GM13976 (cell line): ENCODE measurements at places on chromosomes 2 and 18.

DNA sequence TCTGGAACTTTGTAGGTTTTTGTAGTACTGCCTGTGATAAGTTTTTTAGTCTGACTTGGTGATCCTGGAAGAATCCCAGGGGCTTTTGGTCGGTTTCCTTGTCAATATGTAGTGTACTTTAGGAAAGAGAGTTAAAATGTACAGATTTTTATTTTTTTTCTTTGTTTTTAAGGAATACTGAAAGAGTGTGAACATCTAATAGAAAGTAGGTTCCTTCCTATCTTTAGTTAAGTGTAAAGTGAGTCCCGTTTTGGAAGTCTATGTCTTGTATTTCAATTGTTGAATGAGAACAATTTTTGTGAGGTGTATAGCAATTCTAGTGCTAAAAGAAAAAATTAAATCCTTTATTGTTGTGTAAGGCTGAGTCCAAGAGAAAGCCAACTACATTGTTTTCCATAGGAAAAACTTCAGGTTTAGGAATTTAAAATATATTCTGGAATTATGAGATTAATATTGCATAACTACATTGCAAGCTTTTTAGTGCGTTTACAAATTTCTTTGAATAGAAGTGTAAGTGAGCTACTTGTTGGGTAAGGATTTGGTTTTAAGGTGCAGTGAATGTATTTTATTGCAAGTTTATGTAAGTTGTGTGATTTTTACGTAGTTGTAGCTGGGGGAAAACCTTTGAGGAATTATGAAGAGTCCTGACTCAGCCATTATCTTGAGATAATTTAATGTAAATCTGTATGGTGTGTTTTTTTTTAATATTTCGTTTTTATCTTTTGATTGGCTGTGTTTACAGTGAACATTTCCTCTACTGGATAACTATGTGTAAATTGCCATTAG, 1.7 kb downstream of the VAPA start:
- DNase-seq, result no peak

- DNase-seq, result peak; percentile 74
Measured at GRCh38 chr2:131156452-131157149, 51.5 kb downstream of the PLEKHB2 start.

DNA sequence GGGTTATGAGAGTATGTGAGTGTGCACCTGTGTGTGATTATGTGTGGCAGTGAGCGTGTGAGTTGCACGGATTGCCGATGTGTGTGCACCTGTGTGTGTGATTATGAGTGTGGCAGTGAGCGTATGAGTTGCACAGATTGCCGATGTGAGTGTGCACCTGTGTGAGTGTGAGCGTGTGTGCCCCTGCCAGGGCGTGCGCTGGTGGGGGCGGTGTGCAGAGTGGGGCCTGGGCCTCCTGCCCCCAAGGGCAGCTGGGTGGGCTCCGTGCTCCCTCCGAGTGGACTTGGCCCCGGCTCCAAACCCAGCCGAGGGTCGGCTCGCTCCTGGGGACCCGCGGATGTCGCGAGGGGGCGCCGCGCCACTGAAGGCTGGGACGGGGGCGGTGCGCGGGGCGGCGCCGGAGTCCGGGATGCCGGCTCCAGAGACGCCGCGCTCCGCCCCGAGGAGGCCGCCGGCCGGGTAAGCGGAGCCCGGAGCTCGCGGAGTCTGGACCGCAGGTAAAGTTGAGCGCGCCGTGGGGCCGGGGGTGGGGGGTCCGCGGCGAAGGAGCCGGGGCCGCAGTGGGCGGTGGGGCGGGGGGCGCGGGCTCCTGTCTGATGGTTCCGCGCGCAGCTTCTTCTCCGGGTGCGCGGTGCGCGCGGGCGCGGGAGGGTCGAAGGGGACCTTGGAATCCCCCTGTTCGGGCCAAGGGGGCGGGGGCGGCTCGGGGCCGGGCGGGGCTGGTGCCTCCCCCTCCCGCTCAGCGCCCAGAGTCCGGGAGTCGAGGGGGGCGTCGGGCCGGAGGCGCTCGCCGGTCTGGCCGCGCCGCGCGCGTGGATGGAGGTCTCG, at the start of gene KCNG2:
Gene KCNG2, plus strand, starts transcription at position 421 of the 828 bp plus-strand sequence. CDS start 65,730 bp downstream, outside the sequence.
- peak; percentile 87 for DNase-seq

DNA sequence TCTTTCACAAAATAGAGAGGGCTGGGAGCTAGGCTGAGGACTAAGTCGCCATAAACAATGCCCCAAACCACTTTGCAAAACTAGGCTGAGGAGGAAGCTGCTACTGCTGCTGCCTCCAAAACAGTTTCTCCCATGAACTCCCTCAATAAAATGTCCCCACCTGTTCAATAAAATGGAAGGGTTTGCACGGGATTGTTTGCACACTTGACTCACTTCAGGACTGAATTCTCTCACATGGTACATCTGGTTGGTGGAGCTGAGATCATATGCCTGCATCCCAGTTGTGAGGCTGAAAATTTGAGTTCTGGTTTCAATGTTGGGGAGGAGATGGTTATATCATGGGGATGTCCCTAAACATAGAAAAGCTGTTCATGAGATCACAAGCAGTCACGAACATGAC, 26.5 kb downstream of the NCKAP5 start:
- no peak for DNase-seq

- DNase-seq, result peak; percentile 71
Measured at GRCh38 chr2:207711750-207712530, 500 bp downstream of the CCNYL1 start.

DNA sequence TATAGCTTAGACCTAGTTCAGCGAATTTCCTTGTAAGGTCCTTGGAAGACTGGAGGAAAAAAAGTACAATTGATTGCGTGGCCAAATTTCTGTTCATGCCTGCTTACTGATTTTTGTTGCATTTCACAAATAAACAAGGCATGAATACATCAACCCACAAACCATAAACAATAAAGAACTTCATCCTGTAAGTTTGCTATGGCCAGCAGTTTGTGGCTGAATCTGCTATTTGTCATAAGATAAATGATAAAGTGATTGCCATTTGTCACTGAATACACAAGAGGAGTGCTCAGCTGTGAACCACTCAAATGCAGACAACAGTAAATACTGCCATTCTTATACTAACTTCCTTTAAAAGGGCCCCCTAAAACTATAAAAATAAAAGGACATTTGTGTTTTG, 259.5 kb downstream of the CCDC178 start:
- DNase-seq, result no peak

GRCh38 chr2:39506215-39506614, 69.1 kb upstream of the MAP4K3 start:
- no peak for DNase-seq

- DNase-seq, result no peak
Measured at GRCh38 chr2:77713412-77713811, 191.2 kb upstream of the LRRTM4 start.

DNA sequence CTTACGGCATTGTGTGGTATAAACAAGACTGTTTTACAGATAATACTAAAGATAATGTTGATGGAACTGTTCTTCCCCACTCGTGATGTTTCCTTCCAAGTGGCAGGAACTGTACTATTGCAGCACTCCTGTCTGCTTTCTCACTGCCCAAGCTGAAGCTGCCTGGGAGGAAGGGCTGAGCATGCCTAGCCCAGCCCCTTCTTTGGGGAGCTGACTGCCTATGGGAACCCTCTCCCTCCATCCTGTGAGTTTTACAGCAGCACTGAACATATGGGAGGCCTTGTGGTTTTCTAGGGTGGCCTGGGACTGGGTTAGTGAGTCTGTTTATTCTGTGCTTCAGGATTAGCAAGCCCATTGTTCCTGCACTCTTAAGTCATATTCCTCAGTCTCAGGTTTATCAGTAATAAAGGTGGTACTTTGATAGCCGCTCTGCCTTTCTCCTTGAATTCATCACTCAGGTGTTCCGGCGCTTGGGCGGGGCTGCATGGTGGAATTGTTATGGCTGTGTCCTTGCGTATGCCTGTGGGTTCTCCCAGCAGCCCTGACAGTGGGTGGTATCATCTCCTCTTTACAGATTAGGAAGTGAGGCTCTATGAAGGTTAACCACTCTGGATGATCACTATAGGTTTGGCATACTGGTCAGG, 379.7 kb downstream of the PTPRM start:
- DNase-seq, result no peak

DNA sequence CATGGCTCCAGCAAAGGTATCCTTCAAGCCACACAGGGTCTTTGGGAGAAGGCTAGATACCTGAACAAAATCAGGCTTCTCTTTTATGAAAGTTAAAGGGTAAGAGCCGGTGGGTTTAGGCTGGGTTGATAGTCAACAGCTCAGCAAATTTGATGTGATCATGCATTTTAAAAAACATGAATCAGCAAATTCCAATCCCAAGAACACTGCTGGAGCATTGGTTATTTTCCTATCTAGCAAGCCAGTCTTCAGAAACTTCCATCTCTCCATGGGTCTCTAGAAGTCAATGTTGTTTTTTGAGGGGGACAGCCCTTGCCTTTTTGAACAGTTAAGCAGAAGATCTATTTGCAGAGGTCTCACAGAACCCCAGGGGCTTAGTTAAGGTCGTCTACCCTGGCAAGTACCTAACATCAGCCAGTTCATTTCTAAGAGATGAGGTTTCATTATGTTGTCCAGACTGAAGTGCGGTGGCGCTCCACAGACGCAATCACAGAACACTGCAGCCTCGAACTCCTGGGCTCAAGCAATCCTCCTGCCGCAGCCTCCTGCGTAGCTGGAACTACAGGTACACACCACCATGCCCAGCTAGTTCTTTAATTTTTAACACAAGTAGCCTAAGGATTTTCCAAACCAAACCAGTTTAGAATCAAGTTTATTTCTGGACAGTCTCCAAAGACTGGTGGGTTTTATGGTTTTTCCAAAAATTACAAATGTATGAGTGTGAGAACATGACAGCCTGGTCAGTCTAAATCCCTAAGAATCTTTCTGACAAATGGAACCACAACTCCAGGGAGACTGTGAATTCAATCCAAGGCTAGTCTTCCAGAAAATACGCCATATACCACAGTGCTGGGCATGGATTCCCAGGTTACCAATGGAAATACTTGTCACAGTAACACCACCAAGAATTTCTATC, 4.1 kb upstream of the ZCCHC2 start:
- no peak for DNase-seq

GRCh38 chr18:2905854-2906703, 59.3 kb downstream of the EMILIN2 start:
- DNase-seq, result peak; percentile 81

GRCh38 chr18:77866351-77866750, 616.7 kb downstream of the GALR1 start:
- no peak for DNase-seq

DNA sequence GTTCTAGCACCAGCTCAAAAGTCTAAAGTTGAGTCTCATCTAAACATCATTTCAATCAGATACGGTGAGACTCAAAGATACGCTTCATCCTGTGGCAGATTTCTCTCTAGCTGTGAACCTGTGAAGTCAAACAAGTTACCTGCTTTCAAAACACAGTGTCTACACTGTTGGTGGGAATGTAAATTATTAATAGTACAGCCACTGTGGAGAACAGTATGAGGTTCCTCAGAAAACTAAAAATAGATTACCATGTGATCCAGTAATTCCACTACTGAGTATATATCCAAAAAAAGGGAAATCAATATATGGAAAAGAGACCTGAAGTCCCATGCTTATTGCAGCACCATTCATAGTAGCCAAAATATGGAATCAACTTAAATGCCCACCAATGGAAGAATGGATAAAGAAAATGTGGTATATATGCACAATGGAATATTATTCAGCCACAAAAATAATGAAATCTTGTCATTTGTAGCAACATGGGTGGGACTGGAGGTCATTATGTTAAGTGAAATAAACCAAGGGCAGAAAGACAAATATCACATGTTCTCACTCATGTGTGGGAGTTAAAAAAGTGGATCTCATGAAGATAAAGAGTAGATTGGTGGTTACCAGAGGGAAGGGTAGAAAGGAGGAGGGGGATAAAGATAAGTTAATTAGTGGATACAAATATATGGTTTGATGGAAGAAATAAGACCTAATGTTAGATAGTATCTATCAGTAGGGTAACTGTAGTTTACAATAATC, 11.7 kb downstream of the UBR3 start:
- DNase-seq, result no peak

- DNase-seq, result peak; percentile 41
Measured at GRCh38 chr2:27051902-27052645, 606 bp downstream of the AGBL5 start.

- no peak for DNase-seq
Measured at GRCh38 chr2:222025881-222026271, 272.9 kb downstream of the PAX3 start.

DNA sequence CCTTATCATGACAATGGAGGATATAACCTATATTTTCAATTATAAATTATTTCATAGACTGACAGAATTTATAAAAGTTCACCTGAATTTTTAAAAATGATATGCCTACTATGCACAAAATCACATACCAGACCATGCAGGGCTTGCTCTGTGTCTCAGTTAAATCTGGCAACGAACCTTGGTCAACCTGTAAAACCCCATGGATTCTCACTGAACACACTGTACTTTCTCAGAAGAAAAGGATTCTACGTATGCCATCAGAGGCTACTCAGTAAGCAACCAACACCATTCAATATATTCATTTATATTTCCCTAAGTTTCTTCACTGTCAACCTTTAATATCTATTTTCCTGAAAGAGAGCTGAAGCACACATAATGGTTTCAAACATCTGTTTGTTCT, 52.4 kb downstream of the NRXN1 start:
- DNase-seq, result no peak

- DNase-seq, result no peak
Measured at GRCh38 chr18:13223311-13224143, 5.0 kb downstream of the LDLRAD4 start.

GRCh38 chr18:63443829-63444228, 21.6 kb upstream of the VPS4B start:
- no peak for DNase-seq

DNA sequence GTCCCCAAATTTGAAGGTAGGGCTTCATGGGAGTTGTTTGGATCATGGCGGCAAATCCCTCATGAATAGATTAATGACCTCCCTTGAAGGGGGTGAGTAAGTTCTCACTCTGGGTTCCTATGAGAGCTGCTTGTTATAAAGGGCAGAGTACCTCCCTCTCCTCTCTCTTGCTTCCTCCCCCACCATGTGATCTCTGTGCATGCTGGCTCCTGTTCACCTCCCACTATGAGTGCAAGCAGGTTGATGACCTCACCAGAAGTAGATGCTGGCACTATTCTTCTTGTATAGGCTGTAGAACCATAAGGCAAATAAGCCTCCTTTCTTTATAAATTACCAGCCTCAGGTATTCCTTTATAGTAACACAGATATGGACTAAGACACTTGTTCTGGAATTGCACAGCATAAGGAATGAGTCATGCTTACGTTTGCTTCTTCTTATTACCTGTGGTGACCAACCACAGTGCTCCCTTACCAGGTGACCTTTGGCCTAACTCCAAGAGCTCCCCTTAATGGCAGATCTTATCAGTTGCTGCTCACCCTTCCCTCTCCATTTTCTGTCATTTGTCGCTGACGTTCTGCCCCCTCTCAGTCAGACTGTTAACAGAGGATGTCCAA, 559.5 kb upstream of the GCFC2 start:
- no peak for DNase-seq

DNA sequence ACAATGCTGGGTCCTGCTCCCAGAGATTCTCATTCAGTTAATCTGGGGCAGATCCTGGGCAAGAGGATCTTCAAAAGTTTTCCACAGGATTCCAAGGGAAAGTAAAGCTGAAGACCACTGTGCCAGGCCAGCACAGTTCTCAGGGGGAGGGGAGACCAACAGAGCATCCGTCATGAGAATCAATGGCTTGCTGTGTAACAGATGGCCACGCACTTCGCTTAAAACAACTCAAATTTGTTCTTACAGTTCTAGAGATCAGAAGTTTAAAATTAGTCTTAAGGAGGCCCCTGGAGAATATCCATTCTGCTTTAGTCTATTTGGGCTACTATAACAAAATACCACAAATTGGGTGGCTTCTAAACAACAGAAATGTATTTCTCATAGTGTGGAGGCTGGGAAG, 17.4 kb upstream of the SEH1L start:
- no peak for DNase-seq

- DNase-seq, result no peak
Measured at GRCh38 chr2:182890305-182890704, 23.9 kb upstream of the FRZB start.
